ENCODE measurements at places on chromosomes 5 and 9. TPM values are rescaled to one million over a fixed set of nuclear protein-coding genes. Genes with fewer than 3 reads are reported as not detected.

- DNase-seq = no peak
Measured at GRCh38 chr9:105103776-105104175, 140.7 kb upstream of the SLC44A1 start.

Gene TMOD1
- 11.4 TPM for total RNA-seq

- no peak for DNase-seq
Measured at GRCh38 chr9:91078369-91078695, 276.7 kb downstream of the SYK start.

DNA sequence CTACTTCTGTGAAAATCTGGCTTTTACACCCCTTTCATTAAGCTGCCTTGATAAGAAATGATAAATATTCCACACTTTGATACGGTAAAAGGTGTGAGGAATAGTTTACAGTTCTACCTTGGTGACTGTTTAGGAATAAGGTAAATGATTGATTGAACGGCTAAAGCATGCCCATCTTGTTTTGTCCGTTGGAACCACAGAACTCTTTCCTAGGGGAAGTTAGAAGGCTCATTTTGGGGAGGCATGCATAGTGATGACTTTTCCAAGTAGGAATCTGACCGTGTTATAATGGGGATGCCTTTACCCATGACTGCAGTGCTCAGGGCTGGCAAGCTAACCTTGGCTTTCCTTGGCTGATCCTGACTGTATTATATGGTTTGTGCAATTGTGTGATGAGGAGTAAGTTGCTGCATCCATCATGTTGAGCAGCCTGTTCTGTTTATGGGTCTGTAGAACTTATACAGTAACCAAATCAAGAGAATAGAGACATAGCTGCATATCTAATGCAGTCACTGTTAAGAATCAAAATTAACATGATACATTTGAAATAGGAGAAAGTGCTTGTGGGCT is 24.5 kb downstream of the PCSK5 start:
- DNase-seq = no peak

- no peak for DNase-seq
Measured at GRCh38 chr9:129379886-129380285, 201.8 kb upstream of the IER5L start.

DNA sequence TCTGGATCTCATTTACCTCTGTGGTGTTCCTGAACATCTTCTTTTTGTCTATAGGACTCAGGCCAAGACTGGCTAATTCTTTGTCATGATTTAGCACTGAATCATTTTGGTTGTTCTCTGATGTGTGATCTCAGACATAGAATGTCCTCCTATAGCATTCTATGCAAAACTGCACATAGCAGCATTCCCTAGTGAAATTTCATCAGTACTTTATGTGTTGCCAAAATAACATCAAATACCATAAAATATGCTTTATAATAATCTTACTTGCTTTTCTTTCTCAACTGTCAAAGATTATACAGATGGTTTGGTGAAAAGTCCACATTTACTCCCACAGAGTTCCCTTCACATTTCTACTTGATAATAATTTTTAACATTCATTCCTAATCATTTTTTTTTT is 115.7 kb upstream of the MPDZ start:
- DNase-seq = no peak

DNA sequence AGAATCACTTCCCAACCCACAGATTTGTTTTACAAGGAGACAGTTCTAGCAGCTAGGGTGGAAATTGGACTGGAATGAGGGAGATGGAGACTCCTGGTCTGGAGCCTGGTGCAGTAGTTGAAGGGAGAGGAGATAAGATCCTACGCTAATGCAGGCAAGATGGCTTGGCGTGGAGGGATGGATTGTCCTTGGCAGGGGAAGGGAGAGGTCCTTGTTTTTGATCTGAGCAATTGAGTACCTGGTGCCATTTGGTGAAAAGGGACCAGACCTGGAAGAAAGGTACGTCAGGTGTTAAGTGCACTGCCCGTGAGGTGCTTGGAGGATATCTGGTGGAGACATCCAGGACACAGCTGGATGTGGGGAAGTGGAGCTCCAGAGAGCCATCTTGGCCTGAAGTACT is 35.7 kb downstream of the ANGPTL2 start:
- DNase-seq = no peak

DNA sequence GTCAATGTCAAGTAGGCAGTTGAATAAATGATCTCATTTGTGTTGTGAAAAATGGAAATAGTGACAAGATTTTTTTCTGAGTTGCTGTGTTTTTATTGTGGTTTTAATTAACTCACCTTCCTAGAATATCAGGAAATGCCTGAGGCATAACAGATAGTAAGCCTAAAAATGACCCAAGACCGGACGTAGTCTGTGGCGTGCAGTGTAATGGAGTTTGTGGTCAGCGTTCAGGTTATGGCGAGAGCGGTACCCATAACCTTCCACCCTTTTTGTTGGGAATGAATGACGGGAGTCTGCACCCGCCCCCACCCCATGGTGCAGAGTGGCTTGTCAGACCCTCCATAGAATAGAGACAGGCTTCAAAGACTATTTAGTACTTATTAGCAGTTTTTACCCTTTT is 119.3 kb downstream of the GALNT10 start:
- no peak for DNase-seq

- no peak for DNase-seq
Measured at GRCh38 chr5:7886849-7887475, 18.0 kb downstream of the MTRR start.

- DNase-seq = no peak
Measured at GRCh38 chr5:97764700-97765099, 581.7 kb upstream of the RIOK2 start.

- peak; percentile 13 for DNase-seq
Measured at GRCh38 chr5:40841068-40841805, at the start of gene CARD6. Gene CARD6 (plus strand): TSS chr5:40841367. CDS start chr5:40841383, 16 bp downstream.

Gene HNRNPAB
- 110 TPM for total RNA-seq

Gene KCNV2
- not detected for total RNA-seq

Gene UBLCP1
- 18.7 TPM for total RNA-seq

Gene STK32A
- 11.3 TPM for total RNA-seq

- DNase-seq = no peak
Measured at GRCh38 chr9:112371060-112371459, 8.8 kb upstream of the HSDL2 start.

GRCh38 chr5:61837788-61838187 is 468.2 kb upstream of the KIF2A start:
- no peak for DNase-seq

GRCh38 chr9:78026947-78027346 is 4.7 kb downstream of the GNAQ start:
- no peak for DNase-seq

- no peak for DNase-seq
Measured at GRCh38 chr5:2914981-2915484, 163.6 kb upstream of the IRX2 start.

Gene OR1Q1
- total RNA-seq = not detected

Gene ZNF454
- 5.6 TPM for total RNA-seq

DNA sequence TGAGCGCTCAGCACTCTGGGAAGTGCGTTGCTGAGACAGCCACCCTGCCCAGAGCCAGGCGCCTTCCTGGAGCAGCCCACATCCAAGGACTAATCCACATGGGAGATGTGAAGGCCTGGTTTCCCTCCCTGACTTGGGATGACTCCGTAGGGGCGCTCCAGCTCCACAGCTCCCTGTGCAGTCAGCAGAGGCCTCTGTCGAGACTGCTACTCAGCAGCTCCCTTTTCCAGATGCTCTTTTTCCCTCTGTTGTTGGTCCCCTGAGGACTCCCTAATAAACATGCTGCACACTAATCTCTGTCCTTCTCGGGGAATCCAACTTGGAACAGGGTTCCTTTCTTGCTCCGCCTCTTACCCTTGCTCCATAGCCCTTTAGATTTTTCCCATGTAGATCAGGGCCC is 237.3 kb downstream of the ZSWIM6 start:
- no peak for DNase-seq

- no peak for DNase-seq
Measured at GRCh38 chr5:9547122-9547947, 1.5 kb upstream of the SEMA5A start.

- no peak for DNase-seq
Measured at GRCh38 chr9:28892538-28892937, 1319.3 kb upstream of the C9orf72 start.

DNA sequence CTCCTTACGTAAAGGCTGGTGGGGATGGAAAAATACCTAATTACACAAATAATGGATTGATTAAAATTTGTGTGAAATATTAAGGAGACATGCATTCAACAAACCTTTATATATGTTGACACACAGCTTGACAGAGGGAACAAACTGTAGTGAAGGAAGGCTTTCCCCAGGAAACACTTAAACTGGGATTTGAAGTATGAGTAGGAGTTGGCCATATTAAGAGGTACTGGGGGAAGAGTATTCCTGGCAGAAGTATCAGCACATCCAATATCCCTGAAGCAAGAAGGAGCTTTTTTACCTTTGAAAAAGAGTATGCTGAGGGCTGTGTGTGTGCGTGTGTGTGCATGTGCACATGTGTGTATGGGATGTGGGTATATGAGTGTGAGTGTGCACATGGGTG is 111.1 kb downstream of the PSD2 start:
- no peak for DNase-seq

DNA sequence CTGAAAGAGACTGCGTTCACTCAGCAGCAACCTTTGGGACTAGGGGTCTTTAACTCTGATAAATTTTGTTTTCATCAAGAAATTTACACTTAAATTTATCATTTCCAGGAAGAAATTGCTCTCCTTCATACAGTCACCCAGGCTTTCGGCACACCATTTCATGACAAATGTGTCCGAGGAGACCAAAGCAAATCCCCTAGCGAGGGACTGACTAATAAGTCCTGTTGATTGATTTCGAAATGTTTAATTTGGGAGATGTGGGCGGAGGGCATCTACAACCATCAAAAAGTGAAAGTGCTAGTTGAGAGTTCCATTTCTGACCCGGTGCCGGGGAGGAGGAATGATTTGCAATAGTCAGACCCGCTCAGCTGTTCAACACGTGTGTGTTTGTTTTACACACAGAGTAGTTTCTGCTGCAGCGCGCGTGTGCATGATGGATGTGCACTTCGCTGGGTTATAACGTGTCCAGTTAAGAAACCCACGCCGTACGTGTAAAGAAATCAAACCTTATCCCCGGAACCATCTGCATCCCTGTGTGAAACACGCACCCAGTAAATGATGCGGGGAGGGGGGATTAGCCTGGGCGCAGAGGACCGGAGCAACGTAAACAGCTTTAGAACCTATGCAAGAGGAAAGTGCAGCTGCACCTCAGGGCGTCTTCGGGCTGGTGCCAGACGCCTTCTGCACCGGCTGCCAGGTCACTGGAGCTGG is 845 bp upstream of the NR4A3 start:
- peak; percentile 71 for DNase-seq

GRCh38 chr9:110928599-110928998 is 109.7 kb downstream of the LPAR1 start:
- DNase-seq = no peak

- no peak for DNase-seq
Measured at GRCh38 chr9:107358986-107359385, 75.9 kb downstream of the RAD23B start.

- no peak for DNase-seq
Measured at GRCh38 chr9:97831843-97832636, 21.0 kb upstream of the FOXE1 start.

GRCh38 chr5:140992828-140993227 is 26.6 kb downstream of the PCDHAC2 start:
- no peak for DNase-seq

DNA sequence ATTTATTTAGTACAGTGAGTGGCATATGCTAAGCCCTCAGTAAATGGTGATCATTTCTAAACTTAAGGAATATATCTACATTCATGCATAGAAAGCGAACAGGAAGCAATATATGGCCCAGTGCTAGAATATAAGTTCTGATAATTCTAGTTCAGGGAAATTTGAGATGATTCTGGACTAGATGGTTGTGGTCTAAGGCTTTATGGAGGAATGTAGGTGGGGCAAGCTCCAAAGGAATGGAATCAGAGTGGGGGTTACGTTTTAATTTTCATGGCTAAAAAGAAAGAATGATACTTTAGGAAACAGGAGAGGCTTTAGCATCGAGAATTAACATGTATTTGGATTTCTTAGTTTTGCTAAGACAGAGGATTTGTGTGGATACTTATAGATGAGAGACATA is 56.1 kb downstream of the MTREX start:
- no peak for DNase-seq

DNA sequence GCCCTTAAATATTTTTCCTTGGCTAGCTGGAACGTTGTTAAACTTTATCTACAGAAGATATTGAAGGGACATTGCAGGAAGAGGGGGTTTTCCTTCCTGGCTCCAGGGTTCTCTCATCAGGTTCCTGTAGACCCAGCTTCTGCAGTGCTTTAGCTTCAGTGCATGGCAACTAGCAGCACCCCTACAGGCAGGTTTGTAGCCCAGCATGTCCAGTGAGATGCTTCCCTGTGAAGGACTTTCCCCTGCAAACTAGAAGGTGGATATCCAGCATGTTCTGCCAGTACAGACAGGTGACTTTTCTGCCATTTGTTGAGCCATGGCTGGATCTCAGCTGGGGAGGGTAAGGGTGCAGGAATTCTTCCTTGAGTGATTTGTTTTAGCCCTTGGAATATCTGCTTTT is 10.4 kb downstream of the CCL28 start:
- no peak for DNase-seq

- no peak for DNase-seq
Measured at GRCh38 chr9:134158242-134158641, 6.1 kb downstream of the RNU6ATAC start.

Gene TRIM7
- total RNA-seq = 1.2 TPM

GRCh38 chr5:142427015-142427364 is 102.2 kb upstream of the SPRY4 start:
- DNase-seq = no peak

GRCh38 chr5:143466632-143467031 is 63.1 kb upstream of the NR3C1 start:
- DNase-seq = no peak

- no peak for DNase-seq
Measured at GRCh38 chr5:139839232-139839815, 43.7 kb downstream of the PSD2 start.

- DNase-seq = no peak
Measured at GRCh38 chr9:125462861-125463291, 201.2 kb downstream of the GAPVD1 start.

- no peak for DNase-seq
Measured at GRCh38 chr9:78351816-78352215, 54.9 kb downstream of the PSAT1 start.

Gene GDA
- total RNA-seq = 70.0 TPM

Gene MARVELD2
- 47.1 TPM for total RNA-seq

DNA sequence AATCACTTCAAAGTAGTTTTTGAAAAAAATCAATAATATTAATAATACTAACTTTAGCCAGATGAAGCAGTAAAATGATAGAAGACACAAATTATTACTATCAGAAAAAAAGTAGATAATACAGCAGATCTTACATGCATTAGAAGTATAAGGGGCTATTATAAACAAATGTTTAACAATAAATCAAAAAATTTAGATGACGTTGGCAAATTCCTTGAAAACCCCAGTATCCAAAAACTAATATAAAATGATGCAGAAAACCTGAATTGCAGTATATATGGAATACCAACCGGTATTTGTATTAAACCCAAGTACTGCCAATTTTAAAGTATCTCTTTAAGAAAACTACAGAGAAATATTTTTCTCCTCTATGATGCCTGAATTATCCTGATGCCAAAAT is 573.3 kb upstream of the CTNND2 start:
- DNase-seq = no peak
